AG04450 (cell line): ENCODE measurements at places on chromosomes 12 and 14.

GRCh38 chr14:44041700-44042099 lies 465.4 kb downstream of the FSCB start:
- DNase-seq, result no peak

DNA sequence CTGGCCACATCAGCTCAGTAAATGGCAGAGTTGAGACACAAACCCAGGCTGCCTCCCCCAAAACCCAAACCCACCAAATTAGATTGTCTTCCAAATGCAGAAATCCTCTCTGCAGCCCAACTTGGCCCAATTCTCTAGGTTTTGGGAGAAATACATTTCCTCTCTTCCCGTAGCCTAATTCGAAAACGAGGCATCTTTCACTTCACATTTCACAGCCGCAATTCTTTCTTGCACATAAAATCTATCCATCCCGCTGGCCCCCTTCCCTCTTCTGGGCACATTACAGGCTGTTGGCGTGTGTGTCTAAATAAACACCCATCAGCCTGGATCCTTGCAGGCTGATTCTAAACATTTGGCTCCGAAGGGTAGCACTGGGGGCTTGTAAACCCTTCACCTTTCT lies 83.8 kb upstream of the VRK1 start:
- DNase-seq, result no peak

DNA sequence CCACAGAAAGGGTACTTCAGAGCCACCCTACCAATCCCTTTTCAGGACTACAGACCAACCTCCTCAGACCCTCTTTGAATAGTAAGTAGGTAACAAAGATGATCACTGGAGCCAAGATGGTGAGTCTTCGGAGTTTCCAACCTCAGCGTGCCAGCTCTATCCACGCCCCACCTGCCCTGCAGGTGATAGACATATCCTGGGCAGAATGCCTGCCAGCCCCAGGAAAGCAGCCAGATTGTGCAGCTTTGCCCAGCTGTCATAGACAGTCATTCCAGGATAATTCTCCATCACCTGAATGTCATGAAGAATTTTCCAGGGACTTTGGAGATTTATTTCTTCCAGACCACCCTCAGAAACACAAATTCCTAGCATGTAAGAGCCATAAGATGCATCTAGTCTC lies 434.4 kb downstream of the RGS6 start:
- no peak for DNase-seq

- no peak for DNase-seq
Measured at GRCh38 chr12:16347391-16348298, at the start of gene MGST1. Gene MGST1 (plus strand): TSS chr12:16347645. CDS start chr12:16354253, 6,608 bp downstream.

GRCh38 chr12:76449016-76449415 lies 100.8 kb upstream of the BBS10 start:
- no peak for DNase-seq

GRCh38 chr12:67517181-67517887 lies 131.2 kb upstream of the DYRK2 start:
- no peak for DNase-seq

- DNase-seq, result peak; percentile 83
Measured at GRCh38 chr14:51283402-51284085, 43.5 kb downstream of the TMX1 start.

DNA sequence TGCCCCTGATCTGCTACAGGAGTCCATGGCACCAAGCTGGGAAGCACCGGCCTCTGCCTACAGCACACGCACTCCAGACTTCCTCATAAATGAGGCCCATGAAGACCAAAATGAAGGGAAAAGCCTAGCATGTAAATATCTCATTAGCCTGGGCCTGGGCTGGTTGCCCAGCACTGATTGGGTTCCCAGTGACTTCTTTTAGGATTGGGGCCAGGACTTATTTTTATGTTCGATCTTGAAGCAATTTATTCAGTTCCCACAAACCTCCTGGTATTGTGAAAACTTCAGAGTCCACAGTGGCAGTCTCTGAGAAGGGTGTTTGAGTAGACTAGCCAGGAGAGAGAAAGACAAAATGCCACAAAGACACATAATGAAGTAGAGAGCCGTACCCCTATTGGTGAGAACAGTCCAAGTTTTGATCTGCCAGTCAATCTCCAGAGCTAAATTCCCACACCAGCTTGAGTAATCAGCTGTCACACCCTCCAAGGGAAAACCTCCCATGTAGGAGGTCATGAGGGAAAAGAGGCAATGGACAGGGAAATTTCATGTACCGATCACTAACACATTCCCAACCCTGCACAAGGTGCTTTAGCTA lies 78.2 kb downstream of the PHLDA1 start:
- no peak for DNase-seq

DNA sequence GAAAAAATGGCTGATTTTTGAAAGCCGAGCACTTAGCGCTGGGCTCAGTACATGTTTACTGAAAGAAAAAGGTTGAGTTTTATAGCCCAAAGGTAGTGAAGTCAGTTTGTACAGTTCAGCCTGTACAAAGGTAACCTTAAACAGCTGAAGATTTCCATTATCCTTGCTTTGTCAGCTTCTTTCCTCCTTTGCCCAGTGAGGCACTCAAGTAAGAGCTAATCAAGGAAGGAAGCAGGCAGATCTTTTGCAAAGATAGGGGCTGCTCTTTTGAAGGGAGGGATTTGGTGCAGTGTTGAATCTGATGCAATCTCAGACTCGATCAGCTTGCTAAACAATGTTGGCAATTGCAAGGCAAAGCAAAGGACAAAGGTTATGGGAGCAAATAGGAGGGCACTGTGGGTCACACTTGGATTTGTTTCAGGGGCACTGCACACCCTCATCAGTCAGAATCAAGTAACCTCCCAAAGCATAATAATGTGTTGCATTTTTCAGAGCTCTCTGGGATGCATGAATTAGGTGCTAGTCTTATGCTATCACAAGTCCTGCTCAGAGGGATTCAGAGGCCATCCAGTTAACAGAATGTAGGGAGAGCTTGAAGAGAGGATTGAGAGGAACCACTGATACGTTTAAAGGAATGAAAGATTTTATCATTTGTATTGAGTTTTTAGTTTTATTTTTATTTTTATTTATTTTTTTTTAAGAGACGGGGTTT lies 44.4 kb downstream of the ANO6 start:
- no peak for DNase-seq

- DNase-seq, result no peak
Measured at GRCh38 chr12:89707703-89708564, 704 bp downstream of the ATP2B1 start.

DNA sequence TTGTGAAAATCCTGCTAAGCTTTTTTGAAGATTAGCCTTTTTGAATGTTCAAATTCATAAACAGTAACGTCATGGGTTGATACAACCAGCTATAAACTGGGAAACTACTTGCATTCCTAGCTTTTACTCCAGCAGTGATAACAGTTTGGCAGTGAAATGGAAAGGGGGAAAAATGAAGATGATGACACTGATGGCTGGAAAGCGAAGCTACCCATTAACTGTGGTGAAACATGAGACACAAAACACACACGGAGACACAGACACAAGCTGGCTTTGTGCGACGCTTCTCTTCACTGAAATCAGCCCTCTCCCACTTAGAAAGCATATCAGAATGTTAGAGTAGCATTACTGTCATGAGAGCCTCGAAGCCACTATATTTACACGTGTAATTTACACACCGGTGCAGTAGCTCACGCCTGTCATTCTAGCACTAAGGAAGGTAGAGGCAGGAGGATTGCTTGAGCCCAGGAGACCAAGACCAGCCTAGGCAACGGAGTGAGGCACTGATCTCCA lies 15.7 kb downstream of the VPS37B start:
- DNase-seq, result no peak
